ENCODE measurements at places on chromosomes 11 and 22.

- no peak for DNase-seq
These were observed 35.4 kb upstream of the PDE2A start for GRCh38 chr11:72709478-72710238.

DNA sequence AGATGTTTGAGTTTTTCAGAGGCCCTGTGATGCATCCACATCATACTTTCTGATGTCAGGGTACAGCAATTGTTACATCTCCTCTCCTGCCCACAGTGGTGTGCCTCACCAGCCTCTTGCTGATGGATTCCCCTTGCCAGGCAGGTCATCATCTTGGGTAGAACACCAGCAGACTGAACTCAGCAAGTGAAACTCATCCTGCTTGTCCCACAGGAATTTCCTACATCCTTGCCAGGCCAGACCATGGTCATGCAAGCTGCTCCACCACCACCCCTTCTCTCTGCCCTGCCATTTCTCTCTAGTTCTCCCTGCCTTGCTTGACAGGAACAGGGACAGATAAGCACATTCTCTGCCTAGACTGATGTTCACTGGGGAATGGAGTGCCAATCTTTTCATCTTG lies 85.9 kb downstream of the PAX6 start:
- DNase-seq: no peak

- DNase-seq: no peak
These were observed 26.3 kb upstream of the HMGXB4 start for GRCh38 chr22:35230839-35231584.

DNA sequence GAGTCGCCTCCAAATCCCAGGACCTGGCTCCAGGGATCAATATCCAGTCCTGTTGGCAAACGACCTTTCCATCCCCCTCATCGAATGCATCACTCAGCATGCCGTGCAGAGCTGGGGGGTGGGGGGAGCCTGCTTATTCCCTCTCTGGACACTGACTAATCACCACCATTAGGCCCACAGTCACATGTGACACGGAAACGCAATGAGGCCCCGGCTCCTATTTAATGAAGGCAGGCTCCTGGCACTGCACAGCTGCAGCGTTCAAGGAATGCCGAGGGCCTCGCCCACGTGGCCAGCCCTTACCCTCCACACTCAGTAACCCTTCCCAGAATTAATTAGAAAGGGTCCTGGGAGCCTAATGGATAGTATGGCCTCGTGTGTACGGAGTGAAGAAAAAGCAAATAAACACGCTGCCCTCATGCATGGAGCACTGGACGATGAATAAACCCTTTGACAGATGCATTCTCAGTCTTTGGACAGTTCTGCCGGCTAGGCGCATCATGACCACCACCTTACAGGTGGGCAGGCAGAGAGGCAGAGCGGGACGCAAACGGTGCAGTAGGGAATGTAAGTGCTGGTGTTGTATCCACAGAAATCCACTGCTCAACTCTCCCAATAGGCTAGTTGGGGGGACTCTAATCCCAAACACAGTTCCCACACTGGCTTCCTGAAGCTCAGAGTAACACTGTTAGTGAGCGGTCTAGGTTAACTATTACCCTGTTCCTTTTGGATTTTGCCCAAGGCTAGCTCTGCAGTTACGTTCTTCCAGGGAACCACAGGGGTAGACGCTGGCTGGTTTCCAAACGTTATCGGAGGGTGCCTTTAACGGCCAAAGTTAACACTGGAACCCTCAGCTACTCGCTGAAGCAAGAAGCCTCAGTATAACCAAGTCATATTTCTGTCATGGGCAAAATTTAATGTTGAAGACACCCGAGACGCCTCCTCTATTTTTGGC lies 490.1 kb downstream of the OPCML start:
- no peak for DNase-seq

DNA sequence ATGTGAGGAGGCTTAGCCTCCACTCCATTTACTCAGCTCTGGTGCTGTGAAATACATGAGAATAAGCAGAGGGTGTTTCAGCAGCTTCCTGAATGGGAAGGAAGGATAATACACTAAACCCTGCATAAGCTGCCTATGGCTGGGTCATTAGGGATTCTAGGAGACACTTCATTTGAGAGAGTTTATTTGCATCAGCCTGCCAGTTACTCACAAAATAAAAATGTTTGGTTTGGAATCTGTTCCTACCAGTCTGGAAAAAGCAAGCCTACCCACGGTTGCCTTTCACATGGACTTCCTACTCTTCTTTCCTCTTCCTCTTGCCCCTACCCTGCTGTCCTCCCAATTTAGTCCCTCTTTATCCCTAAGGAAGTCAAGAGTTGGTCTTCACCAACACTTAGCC lies 20.5 kb downstream of the SLC1A2 start:
- no peak for DNase-seq

DNA sequence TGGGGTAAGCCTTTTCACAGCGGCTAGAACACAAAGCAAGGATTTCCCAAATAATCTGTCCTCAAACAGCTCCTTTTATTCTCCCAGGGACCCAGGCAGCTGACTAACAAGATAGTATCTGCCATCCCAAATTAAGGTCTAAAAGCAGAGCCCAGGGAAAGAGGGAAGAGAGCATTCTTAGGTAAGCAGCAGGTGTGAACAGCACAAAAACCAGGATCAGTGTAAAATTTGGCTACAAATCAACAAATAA lies 79.9 kb downstream of the RBMXL2 start:
- DNase-seq: no peak

- no peak for DNase-seq
These were observed 59.0 kb upstream of the PDE3B start for GRCh38 chr11:14584595-14584994.

- DNase-seq: no peak
These were observed 12.8 kb upstream of the APOBEC3A start for GRCh38 chr22:38944653-38945052.

DNA sequence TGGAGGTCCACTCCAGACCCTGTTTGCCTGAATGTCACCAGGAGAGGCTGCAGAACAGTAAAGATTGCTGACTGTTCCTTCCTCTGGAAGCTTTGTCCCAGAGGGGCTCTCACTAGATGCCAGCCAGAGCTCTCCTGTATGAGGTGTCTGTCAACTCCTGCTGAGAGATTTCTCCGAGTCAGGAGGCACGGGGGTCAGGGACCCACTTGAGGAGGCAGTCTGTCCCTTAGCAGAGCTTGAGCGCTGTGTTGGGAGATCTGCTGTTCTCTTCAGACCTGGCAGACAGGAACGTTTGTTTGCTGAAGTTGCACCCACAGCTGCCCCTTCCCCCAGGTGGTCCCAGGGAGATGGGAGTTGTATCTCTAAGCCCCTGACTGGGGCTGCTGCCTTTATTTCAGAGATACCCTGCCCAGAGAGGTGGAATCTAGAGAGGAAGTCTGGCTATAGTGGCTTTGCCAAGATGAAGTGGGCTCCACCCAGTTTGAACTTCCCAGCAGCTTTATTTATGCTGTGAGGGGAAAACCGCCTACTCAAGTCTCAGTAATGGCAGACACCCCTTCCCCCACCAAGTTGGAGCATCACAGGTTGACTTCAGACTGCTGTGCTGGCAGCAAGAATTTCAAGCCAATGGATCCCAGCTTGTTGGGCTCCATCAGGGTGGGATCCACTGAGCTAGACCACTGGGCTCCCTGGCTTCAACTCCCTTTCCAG lies 99.4 kb downstream of the PDE3B start:
- no peak for DNase-seq

DNA sequence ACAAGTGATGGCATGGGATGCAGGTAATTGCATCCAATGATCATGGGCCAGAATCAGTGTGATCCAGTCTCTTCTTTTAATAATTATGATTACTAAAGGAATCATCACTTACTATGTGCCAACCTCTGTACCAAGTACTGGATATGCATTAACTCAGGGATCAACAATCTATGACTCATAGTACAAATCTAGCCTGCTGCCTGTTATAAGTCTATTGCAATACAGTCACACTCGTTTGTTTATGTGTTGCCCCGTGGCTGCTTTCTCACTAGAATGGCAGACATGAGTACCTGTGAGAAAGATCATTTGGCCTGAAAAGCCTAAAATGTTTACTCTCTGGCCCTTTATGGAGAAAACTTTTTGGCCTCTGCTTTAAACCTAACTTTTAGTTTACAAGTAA lies 45.0 kb downstream of the OR6Q1 start:
- no peak for DNase-seq

- no peak for DNase-seq
These were observed 90.4 kb downstream of the CWC15 start for GRCh38 chr11:94882931-94883330.

GRCh38 chr11:128553662-128554362 lies 33.5 kb downstream of the ETS1 start:
- peak; percentile 34 for DNase-seq

DNA sequence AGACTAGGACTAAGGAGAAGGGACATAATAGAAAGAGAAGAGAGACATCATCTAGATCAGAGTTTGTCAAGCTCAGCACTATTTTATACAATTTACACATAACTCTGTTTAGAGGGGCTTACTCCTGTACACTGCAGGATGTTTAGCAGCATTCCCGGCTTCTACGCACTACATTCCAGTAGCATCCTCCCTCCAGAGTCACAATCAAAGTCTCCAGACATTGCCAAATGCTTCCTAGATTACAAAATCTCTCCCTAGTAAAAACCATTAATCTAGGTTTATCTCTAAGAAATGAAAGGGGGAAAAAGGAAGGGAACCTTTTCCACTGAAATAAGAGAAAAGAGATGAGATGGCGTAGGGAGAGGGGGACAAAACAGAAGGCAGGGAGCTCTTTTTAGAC lies 4.0 kb downstream of the USP28 start:
- DNase-seq: no peak

GRCh38 chr11:102479733-102480132 lies 27.2 kb upstream of the TMEM123 start:
- no peak for DNase-seq

DNA sequence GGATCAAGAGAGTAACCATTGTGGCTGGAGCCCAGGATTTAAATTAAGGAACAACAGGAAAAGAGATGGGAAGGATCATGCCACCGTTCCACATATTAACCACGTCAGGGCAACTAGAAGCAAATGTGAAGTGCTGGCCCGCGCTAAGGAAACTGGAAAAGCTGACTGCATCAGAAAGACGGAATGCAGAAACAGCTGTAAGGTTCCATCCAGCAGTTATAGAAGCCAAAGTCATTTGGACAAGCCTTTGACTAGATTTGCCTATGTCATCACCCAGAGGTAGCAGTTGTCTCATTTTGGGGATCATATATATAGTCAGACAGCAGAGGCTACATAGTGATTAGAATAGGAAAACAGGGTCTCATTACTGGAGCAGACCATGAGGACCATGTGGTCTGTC lies 43.0 kb upstream of the CRTAM start:
- DNase-seq: no peak

- no peak for DNase-seq
These were observed 90.4 kb downstream of the TTC28 start for GRCh38 chr22:28589102-28589750.

GRCh38 chr22:39206491-39206890 lies 38.3 kb downstream of the PDGFB start:
- no peak for DNase-seq

DNA sequence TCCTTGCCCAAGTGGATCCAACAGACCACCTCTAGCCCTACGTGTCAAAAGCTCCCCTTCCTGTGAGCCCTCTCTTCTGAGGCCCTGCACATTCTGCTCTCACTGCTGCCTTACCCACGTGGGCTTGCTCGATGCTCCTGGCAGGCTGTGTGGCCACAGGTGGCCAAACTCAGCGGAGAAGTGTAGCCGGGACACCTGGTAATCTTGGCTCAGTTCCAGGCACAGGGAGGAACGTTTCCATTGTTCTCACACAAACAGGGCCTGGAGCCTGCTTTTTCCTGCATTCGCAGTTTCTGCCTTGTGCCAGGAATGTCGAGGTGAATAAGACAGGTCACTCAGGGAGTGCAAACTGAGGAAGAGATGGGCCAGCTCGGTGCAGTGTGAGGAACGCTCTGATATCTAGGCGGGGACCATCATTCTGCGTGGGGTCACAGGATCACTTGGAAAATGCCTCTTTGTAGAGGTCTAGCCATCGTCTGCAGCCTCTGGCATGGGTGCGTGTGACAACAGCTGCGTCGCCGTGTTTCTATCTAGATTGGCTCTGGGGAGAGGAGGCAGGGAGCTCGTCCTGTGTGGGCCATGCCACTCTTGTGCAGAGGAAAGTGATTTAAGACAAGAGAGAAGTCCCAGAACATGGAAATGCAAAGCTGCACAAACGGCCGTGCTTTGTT lies 127.6 kb upstream of the PARVA start:
- no peak for DNase-seq

GRCh38 chr22:26330971-26331625 lies 98.0 kb upstream of the ASPHD2 start:
- DNase-seq: peak; percentile 55

- DNase-seq: no peak
These were observed 81.1 kb downstream of the LARGE2 start for GRCh38 chr11:46003572-46003971.

DNA sequence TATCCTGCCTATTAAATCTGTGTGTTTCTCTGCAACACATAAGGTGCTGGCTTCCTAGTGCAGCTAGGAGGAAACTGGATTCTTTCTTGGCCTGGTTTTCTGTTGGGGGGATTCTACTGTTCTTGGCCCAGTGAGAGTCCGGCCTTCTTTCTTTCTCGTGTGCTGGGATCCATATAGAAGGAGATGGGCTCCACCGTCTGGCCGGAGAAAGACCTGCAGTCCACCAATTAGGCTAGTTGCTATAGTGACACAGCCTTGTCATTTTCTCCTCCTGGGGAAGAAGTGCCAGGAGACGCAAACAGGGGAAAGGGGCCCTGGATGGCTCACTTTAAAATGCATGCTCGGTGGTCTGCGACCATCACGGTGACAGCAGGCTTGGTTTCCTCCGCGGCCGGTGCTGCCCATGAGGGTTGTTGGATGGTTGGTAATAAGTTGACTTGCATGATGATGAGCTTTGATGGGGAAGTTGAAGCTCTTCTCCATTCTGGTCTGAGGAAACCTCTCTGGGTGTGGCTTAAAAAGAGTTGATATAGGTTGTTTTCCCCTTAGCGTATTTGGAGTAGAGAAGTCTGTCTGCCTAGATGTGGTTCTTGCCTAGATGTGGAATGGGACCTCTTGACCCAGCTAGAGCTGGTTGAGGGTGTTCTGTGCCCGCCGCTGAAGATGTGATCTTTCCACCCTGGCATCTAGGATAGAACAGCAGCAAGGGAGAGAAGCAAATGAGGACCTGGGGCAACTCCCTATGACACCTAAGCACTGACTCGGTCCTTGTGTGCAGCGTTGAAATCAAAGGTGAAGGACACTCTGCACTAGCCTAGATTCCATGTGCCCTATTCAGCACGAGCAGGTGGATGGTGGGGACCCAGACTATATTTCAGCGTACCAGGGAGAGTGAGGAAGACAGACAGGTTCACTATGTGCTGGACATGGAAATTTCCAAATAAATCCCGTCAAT lies 1335.0 kb downstream of the BRD1 start:
- DNase-seq: no peak

GRCh38 chr22:40684728-40685127 lies 5.4 kb downstream of the MCHR1 start:
- DNase-seq: peak; percentile 43

DNA sequence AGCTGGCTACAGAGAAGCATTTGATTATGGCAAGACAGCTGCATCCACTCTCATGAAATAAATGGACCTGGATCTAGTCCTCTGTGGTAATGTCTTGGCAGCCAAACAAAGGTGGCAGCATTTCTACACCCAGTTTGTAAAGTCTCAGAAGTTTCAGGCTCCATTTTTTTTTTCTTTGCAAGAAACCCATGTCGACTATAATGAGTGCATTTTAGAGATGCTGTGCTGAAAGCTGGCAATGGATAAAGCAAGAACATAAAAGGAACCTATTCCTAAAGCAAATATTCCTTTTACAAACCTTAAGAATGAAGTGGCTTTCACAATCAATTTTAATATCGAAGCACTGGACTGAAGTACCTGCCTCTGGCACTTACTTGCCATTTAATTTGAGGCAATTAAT lies 33.5 kb downstream of the THAP12 start:
- no peak for DNase-seq

GRCh38 chr11:20010156-20010850 lies 150.0 kb downstream of the DBX1 start:
- DNase-seq: no peak

Data from CD4-positive, alpha-beta T cell treated with Interleukin-6 for 4 hours (primary cell).